ENCODE measurements at places on chromosomes 2 and 18.

DNA sequence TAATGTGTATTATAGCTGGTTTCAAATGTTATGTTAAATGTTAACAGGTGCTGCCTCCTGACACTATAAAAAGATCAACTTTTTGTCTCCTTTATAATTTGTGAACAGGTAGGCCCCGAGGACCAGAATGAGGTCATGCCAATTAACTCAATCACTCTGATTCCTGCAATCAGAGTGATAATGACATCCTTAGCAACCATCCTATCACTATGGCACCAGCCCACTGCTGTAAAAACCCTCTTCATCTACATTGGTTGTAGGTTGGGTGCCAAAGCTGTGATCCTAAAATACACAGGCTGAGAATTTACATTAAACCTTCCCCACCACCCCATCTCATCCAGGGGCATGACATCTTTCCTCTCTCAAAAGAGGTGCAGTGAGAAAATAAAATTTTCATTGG lies 103.5 kb downstream of the CPO start:
- no peak for DNase-seq

DNA sequence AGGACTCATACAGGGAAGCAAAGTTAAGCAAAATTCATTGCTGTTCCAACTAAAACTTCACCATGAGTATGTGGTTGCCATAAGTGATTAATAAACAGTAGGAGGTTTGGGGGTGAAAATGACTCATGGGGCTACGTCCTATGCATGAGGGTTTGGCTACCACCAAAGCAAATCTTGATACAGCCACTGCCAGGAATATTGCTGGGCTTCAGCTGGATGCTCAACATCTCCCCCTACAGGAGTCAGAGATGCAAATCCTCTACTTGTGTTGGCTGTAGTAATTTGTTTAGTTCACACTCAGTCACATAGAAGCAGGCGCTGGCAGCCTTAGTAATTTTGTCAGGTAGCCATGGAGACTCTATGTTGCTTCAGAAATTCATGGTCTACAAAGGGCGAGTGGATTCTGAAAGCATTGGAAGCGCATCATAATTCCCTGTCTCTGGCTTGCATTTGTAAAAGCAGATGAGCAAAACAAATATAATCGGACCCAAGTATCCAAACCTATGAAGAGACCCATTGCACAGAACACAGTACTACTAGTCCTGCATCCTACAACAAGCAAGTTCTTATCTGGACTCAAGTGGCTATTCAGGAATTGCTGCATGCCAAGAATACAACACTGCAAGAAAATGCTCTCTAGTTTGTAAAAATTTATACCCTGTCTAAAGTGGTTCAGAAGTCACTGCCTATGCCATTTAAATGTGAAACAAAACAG lies 76.0 kb downstream of the CD28 start:
- DNase-seq: no peak

DNA sequence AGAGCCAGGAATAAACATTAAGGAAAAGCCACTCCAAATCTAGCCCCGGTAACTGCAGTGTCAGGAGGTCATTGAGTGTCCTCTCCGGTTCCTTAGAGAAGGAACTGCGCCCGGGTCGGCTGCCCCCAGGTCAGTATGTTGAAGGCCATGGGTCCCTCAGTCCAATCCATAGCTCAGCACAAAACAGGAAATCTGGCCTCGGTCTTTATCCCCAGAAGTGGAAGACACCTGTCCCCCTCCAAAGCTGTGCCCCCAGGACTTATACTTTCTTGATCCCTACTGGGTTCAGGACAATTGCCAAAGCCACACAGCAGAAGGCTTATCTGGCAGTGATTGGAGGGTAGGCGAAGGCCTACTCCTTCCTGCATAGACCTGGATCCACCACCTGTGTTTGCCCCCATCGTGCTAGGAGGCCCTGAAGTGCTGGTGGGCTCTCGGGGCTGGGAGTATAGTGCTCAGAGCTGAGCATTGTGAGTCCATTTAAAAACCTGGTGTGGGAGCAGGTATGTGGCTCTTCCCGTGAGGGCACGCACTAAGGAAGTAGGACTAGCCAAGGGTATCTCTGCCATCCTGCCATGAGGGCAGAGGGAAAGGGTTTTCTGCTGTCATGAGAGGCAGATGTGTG lies 178.6 kb downstream of the SEPTIN10 start:
- DNase-seq: no peak

DNA sequence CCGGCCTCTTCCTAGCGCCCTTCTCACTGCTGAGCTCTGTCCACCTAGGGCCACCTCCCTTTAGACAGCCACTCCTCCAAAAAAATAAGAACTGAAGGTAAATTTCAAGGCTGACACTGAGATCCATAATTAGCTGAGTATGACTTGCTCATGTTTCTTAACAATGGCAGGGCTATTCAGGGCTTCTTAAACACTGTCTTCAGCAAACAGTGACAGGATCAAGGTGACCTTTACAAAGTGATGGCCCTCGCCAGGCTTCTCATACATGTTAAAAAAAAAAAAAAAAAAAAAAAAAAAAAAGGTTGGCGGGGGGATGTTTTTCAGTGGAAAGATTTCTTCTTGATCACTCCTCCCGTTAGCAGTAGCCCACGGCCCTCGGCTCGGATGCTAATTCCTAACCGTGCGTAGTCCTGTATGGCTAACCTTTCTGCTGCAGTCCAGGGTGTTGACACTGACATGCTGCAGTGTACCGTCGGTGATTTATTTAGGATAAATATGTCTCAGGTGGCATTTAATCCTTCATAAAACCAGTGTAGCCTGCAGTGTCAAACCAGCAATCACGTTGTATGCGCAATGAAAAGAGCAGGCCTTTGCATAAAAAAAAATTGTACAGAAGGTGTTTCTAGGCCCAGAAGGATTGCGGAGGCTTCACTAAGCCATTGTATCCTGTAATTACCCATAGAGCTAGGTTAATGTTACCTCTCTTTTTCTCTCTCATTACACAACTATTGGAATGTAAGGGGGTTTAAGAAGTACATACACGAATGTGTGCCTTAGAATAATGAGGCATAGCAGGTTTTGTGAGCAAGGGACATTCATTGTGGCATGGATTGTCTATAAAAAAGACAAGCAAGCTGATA lies 142.7 kb downstream of the PTGR3 start:
- DNase-seq: no peak

- DNase-seq: no peak
Observed at GRCh38 chr2:217864963-217865772, 137.6 kb downstream of the TNS1 start.

- no peak for DNase-seq
Observed at GRCh38 chr2:120821446-120822160, 85.9 kb downstream of the GLI2 start.
